ENCODE measurements at places on chromosomes 6 and 20.

DNA sequence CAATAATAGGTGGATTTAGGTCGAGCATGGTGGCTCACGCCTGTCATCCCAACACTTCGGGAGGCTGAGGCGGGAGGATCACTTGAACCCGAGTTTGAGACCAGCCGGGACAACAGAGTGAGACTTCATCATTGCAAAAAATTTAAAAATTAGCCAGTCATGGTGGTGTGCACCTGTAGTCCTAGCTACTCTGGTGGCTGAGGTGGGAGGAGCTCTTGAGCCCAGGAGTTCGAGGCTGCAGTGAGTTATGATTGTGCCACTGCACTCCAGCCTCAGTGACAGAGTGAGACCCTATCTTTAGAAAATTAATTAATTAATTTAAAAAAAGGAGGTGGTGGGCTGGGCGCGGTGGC, 13.4 kb upstream of the C20orf203 start:
- no peak for DNase-seq

- DNase-seq: no peak
Measured at GRCh38 chr6:169975701-169976100, 224.3 kb downstream of the ERMARD start.

DNA sequence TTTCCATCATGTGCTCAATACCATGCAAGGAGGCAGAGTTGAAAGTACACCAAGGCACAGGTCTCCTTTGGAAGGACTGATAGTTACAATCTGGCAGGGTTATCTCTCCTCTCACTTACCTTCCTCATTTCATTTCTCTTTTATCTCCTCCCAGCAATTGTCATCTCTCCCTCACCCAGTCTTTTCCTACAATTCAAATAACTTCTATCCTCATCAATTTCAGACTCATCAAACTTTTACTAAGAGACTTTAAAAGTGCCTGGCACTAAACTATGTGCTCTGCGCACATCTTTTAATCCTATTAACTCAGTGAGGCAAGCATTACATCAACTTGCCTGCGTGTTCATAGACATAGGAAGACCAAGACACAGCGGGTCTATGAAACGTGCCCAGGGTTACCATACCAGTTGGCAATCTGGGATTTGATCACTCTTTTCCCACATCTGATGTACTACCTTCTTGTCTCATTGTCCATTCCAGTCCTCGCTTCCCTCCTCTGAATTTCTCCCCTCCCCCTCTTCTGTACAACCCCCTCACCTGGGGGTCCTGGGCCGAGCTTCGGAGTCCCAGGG, 1.2 kb downstream of the VARS1 start:
- peak; percentile 40 for DNase-seq

GRCh38 chr6:63636518-63637021, 968 bp downstream of the PHF3 start:
- peak; percentile 30 for DNase-seq

DNA sequence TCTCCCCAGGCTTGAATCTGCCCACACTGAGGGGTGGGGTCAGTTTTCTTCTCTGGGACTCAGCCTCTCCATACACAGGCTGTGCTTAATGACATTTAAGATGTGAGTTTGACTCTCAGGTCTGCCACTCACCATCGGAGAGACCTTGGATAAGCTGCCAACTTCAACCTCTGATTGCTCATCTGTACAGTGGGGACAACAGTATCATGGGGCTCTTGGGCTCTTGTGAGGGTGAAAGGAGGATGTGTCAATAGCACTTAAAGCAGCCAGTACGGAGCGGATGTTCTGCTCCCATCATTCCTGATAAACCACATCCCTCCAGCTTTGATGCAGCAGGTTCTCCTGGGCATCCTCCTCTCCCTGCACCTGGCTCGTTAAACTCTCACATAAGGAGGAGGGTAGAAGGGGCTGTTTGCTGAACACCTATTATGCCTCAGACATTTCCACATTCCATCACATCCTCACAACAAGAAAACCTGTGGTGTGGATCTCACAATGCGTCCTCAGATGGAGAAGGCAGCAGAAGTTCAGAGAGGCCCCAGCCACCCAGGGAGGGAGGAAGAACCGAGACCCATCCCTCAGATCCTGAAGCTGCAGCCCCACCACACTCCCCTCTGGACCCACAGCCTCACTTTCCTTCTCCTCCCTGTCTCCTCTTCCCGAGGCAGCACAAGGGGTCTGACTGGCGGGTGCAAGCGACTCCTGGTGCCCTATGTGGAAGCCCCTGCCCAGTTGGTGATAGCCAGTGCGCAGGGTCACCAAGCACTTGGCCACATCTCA, 1.9 kb upstream of the PDYN start:
- DNase-seq: no peak

- no peak for DNase-seq
Measured at GRCh38 chr6:91634791-91635190, 1047.9 kb upstream of the MAP3K7 start.

DNA sequence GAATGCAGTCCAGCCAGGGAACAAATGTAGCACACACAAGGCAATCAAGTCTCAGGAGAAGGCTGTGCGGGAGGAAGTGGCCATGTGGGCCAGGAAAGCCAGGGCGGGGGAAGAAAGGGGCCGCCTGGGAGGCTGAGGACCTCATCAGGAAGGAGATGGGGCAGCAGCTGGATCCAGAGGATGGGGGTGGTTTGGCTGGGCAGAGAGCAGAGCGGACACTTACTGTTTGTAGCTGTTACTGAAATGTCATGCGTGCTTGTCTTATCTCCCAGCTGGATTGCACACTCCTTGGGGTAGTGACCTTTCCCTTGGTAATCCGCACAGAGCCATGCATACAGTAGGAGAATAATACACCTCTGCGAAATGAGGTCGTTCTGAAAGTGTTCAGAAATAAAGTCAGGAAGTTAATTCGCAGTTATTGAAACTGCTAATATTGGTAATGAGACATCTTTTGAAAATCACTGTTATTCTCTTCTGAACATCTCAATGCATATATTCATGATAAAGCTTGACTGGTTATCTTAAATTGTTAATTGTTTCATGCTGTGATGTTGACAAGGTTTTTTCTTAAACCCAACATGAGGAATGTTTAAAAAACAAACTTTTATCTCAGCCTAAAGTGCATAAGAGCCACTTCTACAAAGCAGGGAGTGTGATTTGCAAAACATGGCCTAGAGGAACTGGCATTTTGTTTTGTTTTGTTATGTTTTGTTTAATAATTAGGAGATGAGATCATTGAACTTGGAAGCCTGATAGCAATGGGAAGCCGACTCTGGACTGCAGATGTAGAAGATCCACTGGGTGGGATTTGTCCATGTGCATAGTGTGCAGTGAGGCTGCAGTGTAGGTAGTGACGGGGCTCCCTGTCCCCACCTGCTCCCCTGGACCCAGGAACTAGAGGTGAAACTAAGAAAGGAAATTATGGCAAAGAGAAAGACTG, 18.0 kb upstream of the MAP3K4 start:
- no peak for DNase-seq

- no peak for DNase-seq
Measured at GRCh38 chr6:51600514-51600913, 486.9 kb downstream of the PKHD1 start.

GRCh38 chr6:107632381-107633136, 142.6 kb downstream of the SOBP start:
- no peak for DNase-seq

DNA sequence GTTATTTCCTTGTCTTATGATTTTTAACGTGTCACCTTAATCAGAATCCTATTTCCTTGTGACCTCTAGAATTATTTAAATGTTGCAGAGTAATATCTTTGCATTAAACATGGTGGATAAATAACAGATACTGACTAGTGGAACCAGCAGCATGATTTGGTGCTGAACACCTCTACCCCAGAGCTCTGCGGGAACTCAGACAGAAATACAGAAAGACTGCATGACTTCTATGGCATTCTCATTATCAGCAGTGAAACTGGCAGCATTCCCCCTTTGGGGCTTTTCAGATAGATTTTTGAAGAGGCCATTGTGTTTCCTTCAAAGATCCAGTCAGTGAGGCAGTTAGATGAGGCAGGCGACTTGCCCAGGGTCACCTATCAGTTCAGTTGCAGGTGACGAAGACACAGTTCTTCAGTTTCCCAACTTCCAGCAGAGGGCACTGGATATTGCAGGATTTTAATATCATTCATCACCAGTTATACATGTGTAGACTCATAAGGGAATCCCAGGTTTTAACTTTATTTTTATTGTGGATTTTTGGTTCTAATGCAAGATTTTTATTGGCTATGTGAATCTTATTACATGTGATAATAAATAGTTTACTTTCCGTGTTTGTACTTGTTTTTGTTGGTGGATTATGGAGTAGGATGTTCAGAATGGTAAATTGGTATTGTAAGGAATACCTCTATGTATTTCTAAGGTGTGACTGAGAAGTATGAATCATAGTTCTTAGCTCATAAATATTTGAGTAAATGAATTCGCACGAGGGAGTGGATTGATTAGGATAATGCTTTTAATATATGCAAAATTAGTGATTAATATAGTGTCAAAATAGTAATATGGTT, 81.3 kb downstream of the AFDN start:
- no peak for DNase-seq

DNA sequence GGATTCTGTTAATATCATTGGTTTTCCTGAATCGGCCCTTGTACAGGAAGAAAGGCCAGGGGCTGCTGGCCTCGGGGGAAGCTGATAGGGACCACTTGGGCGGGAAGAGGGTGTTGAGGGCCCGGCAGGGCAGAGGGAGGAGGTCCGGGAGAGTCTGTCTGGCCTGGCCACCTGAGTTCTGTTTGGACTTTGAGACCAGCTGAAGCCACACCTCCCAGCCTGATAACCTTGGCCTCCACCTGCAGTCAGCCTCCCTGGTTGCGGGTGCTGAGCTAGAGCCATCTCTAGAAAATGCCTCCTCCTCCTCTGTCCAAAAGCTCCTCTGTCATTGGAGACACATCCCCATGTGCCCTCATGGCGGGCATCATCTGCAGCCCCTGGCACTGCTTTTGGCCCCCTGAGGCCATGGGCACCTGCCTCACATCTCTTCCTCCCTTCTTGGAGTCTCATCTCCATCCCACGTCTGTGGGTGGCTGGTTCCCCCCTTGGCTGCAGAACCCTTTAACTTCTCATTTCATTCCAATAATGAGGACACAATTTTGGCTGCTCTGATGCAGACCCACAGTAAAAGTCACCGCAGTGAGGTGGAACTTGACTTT, 16.6 kb downstream of the APCDD1L start:
- no peak for DNase-seq

- DNase-seq: no peak
Measured at GRCh38 chr20:14829906-14830305, 492.5 kb upstream of the FLRT3 start.

DNA sequence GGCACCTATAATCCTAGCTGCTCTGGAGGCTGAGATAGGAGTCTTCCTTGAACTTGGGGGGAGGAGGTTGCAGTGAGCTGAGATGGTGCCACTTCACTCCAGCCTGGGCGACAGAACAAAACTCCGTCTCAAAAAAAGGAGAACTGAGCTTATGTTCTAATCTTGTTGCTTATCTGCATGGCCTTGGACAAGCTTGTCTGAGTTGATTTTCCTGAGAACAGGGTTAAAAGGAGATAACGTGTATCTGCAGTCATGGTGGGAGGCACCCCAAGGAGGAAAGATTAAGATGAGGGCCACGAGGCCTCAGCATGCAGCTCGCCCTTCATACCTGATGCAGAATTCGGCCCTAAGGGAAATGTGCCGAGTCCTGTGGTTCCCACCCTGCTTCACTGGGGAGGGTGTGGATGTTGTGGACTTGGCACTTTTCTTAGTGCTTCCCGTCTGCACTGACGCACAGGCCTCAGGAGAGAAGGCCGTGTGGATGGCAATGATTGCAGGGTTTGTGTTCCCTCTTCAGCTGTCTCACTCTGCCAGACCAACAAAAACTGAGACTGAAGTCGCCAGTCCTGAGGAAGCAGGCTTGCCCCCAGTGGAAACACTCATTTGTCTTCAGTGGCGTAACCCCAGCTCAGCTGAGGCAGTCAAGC, 56.3 kb downstream of the EZR start:
- DNase-seq: no peak

DNA sequence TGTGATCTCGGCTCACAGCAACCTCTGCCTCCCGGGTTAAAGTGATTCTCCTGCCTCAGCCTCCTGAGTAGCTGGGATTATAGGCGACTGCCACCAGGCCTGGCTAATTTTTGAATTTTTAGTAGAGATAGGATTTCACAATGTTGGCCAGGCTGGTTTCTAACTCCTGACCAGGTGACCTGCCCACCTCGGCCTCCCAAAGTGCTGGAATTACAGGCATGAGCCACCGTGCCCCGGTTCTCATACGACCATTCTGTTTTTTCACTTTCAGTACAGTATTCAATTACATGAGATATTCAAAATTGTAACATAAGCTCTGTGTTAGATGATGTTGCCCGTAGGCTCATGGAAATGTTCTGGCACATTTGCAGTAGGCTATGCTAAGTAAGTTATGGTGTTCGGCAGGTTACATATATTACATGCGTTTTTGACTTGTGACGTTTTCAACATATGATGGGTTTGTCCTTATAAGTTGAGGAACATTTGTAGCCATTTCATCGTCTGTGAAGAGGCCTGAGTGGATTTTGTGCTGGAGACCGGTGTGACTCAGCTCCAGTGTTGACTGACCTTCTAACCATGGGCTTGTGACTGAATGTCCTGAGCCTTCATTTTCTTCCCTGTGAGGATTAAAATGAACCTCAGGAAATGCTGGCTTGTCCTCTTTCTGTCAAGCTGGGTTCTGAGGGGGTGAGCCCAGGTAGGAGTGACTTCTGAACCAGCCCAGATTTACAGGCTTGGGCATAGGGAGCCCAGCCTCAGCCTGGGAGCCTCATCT, 12.2 kb downstream of the PPARD start:
- DNase-seq: no peak

DNA sequence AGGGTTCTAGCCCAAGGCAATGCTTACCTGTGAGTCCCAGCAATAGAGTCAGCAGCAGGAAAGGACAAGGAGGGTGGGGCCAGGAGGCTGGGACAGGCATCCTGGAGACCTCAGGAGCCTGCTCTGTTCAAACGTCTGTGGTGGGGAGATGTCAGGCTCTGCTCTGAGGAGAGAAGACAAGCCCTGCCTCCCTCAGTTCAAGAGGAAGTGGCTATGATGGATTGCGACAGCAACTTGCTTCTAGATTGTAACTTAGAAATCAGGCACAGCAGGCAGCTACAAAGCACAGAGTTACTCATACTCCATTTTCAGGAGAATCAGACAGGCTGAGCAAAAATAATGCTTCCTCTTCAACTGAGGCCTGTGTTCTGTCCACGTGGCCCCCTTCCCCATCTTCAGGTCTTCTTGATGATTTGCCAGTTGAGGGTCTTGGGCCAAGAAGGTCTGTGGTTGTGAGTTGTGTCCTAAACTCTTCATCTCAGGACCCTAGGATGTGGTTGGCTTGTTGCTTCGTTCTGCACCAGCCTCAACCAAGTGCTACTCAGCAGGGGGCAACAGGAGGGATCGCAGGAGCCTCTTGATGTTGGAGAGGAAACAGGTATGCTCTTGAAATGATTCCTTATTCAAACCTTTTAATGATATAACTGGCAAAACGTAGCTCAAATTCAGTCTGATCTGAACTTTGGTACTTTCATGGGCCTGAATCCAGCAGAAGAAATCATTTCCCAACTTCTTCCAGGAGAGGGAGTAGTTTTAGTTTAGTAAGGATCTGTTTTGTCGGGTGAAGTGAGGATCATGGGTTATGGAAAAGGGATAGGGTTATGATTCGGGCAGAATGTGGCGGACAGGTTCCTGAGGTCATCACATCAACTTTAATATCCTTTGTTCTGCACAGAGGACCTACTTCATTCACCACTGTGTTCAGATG, 31.0 kb downstream of the SIRPB1 start:
- DNase-seq: no peak

Data from T-helper 2 cell (primary cell).